Stimulated activated CD4-positive, alpha-beta T cell treated with anti-CD3 and anti-CD28 coated beads, Interleukin-2, amount 100 ng/mL, for 24 hours (primary cell): ENCODE measurements at places on chromosomes 6 and 20.

- no peak for DNase-seq
Observed at GRCh38 chr6:108437821-108438220, 122.9 kb upstream of the FOXO3 start.

- DNase-seq, result no peak
Observed at GRCh38 chr6:132584698-132585097, 4.8 kb downstream of the TAAR5 start.

- no peak for DNase-seq
Observed at GRCh38 chr20:9177278-9177677, 108.4 kb downstream of the PLCB4 start.

DNA sequence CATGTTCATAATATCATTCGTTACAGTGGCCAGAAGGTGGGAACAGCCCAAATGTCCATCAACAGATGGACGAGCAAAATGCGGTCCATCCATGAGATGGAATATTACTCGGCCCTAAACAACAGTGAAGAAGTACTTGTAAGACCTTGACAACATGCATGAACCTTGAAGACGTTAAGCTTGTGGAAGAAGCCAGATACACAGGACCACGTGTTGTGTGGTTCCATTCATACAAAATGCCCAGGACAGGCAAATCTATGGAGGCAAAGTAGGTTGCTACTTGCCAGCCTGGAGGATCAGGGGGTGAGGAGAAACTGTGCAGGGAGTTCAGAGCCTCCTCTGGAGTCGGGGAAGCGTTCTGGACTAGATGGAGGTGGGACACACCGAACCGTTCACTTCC lies 207.1 kb downstream of the ERMARD start:
- peak; percentile 9 for DNase-seq

GRCh38 chr20:1619861-1620444 lies at the start of gene SIRPB1:
Gene SIRPB1 (minus strand): TSS chr20:1620009. CDS start chr20:1619944, 65 bp downstream.
- DNase-seq, result no peak

GRCh38 chr20:47055699-47056369 lies 161.2 kb downstream of the EYA2 start:
- DNase-seq, result no peak

DNA sequence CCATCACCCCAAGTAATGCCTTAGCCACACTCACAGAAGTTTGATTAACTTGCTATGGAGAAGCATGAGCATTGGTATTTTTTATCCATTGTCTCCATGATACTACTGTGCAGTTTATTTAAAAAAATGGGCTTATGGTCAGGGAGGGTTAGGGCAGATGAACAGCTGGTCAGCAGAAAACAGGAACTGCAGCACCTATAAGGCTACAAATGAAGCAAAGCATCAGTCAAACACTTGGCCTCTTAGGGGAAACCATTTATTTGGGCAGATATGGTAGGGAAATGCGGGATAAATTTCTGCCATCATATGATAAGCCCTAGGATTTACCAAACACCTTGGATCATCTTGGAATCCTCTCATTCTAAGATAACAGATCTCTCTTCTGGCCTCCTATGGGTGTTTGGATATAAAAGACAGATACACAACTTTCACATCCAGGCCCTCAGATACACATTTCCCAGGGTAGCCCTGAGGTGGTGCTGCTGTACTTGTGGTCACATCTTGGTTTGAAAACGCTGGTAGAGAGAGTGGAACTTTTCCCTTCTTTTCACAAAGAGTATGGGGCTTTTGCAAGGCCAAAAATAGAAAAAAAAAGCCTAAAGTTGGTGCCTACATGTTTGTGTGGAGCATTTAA lies 42.8 kb upstream of the AHI1 start:
- no peak for DNase-seq

DNA sequence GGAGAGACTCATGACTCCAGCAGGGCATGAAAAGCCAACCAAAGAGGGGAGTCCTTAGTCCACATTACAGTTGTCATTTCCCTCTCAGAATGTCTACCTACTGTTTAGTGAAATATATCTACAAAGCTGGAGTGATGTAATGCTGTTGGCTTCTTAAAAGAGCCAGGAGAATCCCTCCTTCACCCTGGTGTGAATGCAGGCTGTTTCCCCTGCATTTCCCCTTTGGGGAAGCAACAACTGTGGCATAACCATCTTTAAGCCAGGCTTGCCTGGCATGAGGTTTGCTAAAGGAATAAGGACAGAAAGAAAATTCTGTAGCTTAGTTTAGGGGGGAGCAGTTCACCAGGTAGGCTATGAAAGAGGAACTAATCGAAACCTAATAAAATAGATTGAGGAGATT lies 129.5 kb downstream of the CRYBG1 start:
- no peak for DNase-seq
